ENCODE measurements at places on chromosomes 16 and 17.

DNA sequence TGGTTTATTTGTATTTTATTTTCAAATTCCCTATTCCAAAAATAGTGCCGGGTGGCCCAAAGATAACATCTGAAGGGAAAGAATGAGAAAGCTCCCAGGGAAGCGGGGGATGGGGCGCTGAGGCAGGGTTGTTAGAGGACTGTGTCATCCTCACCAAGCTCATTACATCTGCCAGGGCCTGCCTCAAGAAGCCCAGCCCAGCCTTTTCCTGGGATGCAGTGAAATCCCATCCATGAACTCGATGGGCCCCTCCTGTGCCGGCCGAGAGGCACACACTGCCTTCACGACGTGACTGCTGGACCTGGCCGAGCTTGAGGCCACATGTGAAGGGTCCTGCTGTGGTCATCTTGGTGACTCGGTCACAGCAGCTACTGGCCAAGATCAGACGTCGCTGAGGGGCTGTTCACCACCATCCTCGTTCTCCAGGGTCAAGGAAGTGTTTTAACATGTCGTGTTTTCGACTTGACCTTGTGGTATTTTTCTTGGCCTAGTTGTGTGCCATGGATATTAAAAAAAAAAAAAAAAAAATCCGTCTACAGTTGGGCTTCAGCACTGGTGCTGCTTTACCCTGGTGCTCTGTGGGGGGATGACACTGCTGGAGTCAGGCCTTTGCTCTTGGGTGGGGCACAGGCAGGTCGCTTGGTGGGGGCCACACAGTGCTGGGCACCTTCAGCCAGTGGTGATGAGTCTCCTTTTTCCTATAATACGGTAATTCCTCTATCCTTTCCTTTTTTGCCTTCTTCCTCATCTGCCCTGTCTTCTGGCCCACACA lies 4.9 kb downstream of the TIMM22 start:
- no peak for DNase-seq

DNA sequence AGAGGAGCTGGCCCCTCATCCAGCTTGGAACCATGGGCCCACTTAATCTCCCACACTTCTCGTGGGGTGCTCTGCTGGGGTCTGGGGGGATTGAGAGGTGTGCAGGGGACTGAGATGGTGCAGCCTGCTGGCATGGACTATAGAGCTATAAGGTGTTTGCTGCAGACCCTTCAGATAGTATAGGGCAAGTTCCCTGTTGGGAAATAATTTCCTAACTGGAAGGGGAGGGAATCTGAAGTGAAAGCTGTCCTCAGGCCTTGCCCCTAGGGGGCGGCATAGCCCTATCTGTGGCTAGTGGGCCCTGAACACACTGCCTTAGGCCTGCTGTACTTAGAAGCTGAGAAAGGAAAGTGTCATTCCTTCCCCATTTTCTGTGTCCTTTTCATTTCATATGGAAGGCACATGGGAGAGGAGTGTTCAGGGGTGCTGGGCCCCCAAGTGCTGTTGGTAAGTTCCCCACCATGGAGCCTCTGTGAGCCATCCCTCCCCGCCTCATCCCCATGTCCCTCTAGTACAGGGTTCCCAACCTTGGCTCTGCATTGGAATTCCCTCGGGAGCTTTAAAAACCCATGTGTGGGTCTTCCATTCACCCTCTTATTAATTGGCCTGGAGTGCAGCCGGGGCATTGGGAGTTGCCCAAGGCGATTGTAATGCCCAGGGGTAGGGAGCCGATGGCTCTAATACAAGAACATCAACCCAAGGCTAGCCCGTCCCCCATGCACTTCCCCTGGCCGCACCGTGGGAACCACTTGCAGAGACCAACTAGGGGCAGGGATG lies 19.7 kb downstream of the GOSR2 start:
- peak; percentile 79 for DNase-seq

GRCh38 chr17:50239937-50240336 lies 34.3 kb upstream of the TMEM92 start:
- no peak for DNase-seq

DNA sequence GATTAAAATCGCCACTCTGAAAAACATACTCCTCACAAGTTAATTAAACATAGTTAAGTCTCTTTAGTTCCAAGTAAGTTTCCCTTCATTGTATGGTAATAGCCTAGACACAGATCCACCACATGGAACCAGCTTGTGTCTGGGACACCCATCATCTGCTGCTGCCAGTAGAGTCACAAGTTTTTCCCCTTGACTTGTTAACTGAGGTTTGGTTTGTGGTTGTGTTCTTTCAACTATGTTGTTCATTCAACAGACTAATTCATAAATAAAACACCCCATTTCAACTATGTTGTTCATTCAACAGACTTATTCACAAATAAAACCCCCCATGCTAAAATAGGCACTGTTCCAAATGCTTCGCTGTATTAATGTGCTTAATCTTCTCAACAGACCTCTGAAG lies 24.4 kb downstream of the YWHAE start:
- no peak for DNase-seq

GRCh38 chr16:1394367-1394951 lies 20.0 kb downstream of the UNKL start:
- no peak for DNase-seq

GRCh38 chr17:9557857-9558256 lies 17.8 kb downstream of the STX8 start:
- no peak for DNase-seq

GRCh38 chr17:45320931-45321461 lies 4.2 kb upstream of the MAP3K14 start:
- DNase-seq = no peak

GRCh38 chr17:57288040-57288772 lies 31.9 kb downstream of the MSI2 start:
- DNase-seq = no peak

DNA sequence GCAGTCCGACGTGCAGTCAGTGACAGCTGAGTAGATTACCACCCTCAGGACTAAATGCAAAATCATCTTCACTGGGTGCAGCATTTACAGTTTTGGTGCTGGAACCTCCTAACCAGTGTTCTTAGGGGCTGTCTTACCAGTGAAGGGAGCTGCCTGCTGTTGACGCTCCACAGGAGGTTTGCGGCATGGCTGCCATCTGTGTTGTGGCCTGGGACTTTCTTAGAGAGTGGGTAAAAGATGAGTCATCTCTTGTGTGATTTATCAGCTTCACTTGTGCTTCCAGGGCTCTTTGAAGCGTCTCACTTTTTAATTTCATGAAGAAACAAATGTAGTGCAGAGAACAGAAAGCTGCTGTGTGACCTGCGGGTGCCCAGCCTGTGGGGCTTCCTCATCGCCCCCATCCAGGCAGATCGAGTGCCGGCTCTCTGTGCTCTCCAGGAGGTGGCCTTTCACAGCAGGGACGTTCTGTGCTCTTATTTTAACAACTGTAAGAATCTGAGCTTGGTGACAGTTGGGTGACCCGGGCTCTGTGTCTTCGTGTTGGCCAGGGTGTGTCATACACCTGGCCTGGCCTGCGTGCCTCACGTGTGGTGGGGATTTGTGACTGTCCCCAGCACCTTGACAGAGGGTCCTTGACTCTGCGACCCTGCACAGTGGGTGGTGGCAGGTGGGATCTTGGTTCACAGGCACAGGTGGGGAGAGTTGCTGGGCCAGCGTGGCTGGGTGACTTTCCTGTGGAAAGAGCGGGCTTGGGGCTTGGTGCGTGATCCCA lies 24.3 kb upstream of the ZNF750 start:
- peak; percentile 75 for DNase-seq

DNA sequence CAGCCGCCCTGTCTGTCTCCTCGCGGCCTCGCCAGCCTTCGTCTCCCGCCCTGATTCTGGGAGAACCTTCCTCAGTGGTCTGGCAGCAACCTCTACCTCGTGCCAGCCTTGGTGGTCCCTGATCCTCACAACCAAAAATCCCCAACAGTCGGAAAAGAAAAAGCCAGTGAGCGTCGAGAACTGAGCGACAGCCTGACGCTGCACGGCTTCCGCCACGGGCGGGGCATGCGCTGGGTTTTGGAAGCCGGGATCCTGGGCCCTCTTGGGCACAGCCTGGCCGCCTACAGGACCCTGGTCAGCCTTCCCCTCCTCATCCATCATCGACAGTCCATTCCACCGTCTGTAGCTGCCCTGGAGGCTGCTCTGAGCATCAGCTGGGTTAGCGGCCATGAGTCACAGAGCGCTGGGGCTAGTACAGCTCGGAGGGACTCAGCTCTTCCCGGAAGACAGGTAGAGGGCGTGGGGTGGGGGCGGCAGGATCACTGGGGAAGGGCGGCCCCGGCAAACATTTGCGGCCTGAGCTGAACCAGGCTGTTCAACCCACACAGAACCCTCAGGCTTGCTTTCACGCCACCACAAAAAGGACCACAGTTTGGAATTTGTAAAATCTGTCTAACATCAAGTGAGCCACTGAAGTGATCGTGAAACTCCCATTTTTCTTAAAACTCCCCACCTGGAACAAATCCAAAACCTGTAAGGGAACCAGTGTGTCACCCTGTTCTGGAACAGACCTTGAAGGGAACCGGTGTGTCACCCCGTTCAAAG lies 55.4 kb upstream of the DOC2B start:
- no peak for DNase-seq

DNA sequence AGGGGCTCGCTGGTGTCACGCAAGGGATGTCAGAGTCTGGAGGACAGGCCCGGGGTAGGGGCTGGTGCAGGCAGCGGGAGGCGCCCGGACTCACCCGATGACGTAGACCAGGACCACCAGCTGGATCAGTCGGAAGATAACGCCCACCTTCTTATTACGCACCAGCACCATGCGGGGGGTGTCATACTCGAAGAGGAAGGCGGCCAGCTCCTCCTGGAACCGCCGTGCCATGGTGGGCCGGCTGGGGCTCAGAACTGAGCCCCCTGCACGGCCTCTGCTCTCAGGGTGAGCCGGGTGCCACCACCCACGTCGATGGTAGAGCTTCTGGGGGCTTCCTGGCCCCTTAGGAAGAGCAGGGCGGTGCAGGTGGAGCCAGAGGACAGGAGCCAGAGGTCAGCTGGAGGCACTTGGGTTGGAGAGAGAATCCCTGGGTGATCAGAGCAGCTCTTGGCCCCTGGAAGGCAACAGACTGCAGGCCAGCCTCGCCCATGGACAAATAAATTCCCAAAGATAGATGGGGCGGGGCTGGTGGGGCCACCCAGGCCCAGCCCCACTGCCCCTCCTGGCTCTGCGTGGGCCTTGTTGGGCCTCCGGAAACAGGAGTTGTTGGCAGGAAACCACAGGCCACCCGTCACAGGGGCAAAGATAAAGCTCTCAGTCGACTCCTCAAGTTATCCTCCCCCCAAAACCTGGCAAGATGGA lies at the start of gene P2RX1:
TSS of gene P2RX1 (minus strand) at position 471 of the 702 bp plus-strand sequence. CDS start at position 231, 240 bp downstream.
- peak; percentile 43 for DNase-seq

- peak; percentile 72 for DNase-seq
These were observed 3.0 kb upstream of the QPRT start for GRCh38 chr16:29675811-29676643.

GRCh38 chr16:82182266-82183003 lies 12.4 kb upstream of the MPHOSPH6 start:
- DNase-seq = no peak

DNA sequence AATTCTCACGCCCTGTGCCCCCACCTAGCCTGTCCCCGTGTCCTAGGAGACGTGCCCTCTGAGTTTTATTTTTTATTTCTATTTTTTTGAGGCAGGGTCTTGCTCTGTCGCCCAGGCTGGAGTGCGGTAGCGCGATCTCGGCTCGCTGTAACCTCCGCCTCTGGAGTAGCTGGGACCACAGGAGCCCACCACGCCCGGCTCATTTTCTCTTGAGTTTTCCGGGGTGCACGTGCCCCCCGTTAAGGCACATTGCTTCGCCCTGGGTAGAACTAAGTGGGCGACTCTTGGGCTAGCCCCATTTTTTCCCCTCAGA lies 655 bp upstream of the KLHDC4 start:
- DNase-seq = no peak

Measured in OCI-LY7 (cell line).